Left renal cortex interstitium (tissue), 4 donors: ENCODE measurements at places on chromosomes 5 and 9. TPM values are rescaled to one million over a fixed set of nuclear protein-coding genes. Genes with fewer than 3 reads are reported as not detected.

DNA sequence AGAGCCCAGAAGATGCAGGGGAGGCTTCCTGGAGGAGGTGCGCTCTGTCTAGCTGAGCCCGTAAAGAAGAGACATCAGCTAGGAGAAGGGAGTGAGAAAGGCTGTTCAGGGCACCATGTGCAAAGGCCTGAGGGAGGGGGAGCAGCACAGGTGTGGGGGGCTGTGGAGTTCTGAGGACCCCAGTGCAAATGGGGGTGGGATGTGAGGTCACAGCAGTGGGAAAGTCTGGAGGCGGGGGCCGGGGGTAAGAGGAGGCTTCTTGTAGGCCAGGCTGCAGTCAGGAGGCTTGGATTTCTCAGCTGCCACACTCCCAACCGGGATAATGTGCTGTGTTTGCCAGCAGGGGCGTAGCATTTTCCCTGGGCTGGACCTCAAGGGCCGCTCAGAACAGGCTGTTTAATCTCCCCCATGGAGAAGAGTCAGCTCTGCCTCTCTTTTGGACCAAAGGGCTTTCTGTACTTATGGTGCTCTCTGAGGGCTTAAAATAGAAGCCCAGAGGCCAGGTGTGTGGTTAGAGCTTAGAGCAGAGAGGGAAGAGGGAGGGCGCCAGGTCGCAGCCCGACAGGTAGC, 5.7 kb downstream of the NEURL1B start:
- no peak for DNase-seq

GRCh38 chr5:77876316-77876715, 100.2 kb upstream of the TBCA start:
- DNase-seq = no peak

DNA sequence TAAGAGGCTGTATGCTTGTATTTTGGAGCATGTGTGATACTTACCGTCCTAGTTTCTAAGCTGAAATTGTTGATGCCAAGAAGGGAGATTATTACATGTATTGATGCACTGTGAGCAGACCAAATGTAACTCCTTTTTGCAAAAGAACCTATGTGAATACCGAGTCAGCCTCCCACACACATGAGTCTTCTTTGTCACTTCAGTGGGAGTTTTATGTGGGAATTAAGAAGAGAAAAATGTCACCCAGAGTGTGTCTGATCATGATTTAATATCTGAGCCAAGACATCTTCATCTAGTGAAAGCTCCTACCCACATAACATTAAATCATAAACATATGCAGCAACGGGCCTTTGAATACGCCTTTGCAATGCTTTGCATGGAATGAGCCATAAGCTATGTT, 380.3 kb upstream of the ACTBL2 start:
- no peak for DNase-seq

- DNase-seq = no peak
Observed at GRCh38 chr9:9820436-9820835, 792.4 kb downstream of the PTPRD start.

DNA sequence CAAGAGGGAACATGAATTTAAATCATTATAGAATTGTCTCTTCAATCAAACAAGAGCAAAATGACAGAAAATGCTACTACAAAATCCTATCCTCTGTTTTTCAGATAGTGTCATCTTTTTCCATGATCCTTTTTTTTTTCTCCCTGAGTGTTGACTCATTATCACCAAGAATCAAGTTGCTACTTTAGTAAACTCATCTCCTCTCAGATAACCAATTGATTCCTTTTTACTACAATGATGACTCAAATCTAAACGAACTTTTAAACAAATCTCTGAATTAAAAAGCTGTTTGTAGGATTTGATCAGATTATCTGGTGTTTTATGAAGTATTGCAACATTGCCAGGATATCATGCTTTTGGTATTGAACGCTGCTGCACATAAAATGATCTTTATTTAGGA, 23.9 kb upstream of the IL7R start:
- no peak for DNase-seq

GRCh38 chr5:159891371-159891770, 24.9 kb upstream of the ADRA1B start:
- no peak for DNase-seq

GRCh38 chr5:113264046-113264445, 170.7 kb downstream of the TSSK1B start:
- no peak for DNase-seq

DNA sequence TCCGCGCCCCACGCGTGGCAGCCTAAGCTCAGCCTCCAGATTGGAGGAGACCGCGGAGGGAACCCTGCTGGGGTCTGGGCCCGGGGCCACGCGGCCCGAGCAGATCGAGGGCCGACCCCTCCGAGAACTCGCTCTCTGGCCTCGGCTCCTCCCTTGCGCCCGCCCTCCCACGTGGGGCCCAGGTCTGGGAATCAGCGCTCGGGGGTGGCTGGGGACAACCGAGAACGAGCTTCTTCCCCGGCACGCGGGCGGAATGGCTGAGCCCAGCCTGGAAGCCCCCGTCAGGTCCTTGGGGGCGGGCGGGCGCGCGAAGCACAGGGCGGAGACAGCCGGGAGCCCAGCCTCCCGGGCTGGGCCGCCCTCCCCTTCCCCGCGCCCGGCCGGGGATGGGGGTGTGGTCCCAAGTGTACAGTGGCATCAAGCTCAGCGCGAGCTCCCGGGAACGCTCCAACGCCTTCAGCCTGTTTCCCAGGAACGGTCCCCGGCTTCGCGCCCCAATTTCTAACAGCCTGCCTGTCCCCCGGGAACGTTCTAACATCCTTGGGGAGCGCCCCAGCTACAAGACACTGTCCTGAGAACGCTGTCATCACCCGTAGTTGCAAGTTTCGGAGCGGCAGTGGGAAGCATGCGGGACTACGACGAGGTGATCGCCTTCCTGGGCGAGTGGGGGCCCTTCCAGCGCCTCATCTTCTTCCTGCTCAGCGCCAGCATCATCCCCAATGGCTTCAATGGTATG, at the start of gene SLC22A4:
TSS of gene SLC22A4 (plus strand) at position 403 of the 736 bp plus-strand sequence. CDS start at position 626, 223 bp downstream.
- peak; percentile 78 for DNase-seq

DNA sequence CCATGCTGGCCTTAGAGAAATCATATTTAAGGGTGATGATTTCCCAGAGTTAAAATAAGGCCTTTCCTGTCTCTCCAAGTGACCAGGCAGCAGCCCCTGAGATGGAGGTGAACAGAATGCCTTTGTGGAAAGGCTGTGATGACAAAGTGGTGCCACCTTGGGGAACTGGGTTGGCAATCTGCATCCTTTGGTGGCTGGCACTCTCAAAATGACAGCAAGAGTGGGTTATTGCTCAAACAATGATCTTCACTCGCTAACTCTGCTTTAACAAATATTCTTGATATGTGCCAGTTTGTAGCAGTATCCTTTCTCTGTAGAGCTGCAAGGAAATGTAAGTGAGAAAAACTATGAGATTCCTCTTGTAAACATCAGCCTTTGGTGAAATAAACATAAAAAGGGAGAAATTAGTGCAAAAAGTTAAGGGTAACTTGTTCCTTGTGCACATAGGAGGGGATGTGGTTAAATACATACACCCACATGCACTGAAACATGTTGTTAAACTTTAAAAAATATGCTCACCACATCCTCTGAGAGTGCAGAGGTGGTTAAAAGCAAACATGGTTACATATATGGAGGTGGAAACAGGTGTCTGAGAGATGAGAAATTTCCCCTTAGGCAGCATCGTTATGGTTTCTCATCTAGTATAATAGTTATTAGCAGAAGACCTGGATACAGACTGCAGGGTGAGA, 373.4 kb upstream of the CTNND2 start:
- DNase-seq = no peak

- no peak for DNase-seq
Observed at GRCh38 chr9:69054989-69055388, 19.4 kb downstream of the FXN start.

DNA sequence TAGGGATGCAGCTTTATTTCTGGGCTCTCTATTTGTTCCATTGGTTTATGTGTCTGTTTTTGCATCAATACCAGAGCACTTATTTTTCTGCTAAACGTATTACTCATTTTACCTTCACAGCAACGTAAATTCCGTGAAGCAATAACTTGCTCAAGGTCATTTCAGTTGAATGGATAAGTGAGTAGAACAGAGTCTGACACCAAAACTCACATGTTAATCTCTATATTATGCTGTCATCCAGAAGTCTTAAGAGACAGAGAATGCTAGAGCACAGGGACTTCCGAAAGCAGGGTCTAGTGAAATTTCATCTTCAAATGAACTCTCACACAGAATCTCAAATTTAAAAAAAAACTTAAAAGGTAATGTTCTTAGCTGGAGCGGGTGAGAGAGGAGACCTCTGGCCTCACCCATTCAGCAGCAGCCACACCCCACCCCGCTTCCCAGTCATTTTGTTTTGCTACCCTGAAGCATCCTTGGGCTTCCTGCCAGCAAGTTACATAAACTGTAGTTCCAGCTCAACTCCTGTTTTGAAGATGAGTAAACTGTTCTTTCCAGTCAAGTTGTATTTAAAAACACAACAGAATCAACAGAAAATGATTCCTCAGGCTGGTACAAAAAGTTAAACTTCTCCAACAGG, 69.3 kb downstream of the TRIM36 start:
- no peak for DNase-seq

DNA sequence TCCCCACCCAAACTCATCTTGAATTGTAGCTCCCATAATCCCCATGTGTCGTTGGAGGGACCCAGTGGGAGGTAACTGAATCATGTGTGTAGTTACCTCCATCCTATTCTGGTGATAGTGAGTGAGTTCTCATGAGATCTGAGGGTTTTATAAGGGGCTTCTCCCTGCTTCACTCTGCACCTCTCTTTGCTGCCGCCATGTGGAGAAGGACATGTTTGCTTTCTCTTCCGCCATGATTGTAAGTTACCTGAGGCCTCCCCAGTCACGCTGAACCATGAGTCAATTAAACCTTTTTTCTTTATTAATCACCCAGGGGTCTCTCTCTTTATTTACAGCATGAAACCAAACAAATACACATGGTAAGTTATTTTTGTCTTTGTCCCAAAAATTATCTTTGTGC, 726.1 kb downstream of the CDH18 start:
- DNase-seq = no peak

- DNase-seq = no peak
Observed at GRCh38 chr9:101451498-101451897, 15.9 kb upstream of the ALDOB start.

- DNase-seq = no peak
Observed at GRCh38 chr9:8534828-8535227, 735.2 kb upstream of the DMAC1 start.

DNA sequence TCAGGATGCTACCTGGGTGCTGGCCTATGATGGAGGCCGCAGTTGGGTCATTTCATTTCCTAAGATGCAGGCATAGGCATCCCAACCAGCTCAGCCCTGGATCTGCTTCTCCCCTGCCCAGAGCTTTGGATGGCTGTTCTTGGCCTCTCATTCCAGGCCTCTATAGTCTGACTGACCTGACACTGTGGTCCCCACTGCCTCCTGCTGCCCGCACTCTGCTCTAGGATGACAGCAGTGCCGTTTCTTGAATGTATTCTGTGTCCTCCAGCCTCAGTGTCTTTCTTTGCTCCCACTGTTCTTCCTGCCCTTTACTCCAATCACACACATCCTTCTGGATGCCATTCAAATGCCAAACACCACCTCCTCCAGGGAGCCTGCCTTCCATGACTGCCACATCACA, 235.7 kb downstream of the HSPA4 start:
- DNase-seq = no peak

DNA sequence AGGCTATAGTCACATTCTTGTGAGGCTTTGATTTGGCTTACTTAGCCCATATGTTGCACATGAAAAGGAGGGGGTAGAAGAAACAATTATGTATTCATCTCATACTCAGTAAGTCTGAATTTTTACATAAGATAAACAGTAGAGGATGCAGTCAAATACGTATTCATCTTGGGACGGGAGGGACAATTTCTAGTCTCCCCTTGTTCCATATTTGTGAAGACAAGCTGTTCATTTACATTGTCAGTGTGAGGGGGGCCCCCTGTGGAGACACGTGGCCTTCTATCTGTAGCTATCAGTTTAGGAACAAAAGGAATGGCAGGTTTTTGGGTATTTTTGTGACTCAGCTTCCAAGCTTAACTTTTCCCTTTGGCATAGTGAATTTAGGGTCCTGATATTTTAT, 49.2 kb upstream of the PPP1R2B start:
- no peak for DNase-seq

DNA sequence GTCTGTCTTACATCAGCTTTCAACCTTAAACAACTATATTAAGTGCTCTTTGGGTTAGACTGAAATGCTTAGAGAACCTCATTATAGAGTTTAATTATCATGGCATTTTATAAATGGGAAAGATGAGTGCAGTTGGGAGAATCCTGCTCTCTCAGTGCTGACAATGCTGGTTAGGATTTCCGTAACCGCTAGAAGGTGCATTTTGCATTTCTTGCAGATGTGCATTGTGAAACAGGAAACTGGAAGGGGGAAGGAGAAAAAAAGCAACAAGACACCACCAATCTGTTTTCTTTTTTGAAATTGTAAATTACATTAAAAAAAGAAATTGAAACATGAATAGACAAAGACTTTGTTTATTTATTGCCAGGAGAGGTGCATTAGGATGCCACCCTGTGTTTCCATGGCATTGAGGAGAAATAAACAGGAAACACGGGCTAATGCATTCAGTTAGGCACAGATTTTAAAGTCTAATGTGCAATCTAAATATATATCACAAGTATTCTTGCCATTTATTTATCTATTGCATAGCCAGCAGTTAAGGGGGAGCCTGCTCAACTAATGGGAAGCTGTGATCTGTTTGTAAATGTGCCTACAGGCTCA, 478.9 kb downstream of the PSAT1 start:
- DNase-seq = no peak

- no peak for DNase-seq
Observed at GRCh38 chr5:135376961-135377624, 21.9 kb downstream of the MACROH2A1 start.

DNA sequence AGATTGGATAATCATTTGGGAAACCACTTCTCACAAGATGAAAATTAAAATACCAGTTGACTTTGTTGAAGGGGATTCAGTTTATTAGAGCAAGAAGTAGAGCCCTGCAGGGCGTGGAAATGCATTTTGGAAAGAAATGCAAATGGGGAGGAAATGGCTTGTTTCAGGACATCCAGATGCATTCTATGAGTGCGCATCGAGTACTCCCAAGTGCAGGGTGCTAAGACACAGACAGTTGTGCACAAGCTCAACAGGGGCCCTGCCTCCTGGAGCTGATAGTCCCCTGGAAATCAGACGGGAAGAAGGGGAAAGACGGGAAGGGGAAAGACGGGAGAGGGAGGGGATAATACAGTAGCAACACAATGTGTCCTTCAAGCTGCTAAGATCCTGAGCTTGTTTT, 64.0 kb downstream of the NSUN2 start:
- no peak for DNase-seq

DNA sequence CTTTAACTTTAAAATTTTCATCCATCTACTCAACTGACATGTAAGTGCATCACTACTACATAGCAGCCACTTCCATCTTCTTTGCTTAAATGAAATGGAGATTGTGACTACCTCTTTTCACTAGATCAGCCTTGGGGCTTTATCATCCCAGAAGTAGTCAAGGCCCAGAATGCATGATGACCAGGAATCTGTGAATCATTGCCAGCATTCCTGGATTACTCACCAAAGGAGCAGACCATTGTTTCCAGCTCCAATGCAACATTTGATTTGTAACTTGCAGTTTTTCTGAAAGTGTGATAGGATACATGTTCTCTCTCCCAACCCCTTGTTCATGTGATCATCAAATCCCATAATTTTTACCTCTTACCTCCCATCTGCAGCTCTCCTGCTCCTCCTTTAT, 65.1 kb downstream of the PLPPR1 start:
- no peak for DNase-seq

The TAF11L10 gene
- polyA plus RNA-seq = not detected

The SLC9A3 gene
- polyA plus RNA-seq = 39.7 TPM

The FOXD4L5 gene
- 0.25 TPM for polyA plus RNA-seq

The CCL21 gene
- 21.2 TPM for polyA plus RNA-seq

The TAF7 gene
- polyA plus RNA-seq = 136 TPM

The TERT gene
- 0.33 TPM for polyA plus RNA-seq

The MYO10 gene
- 45.4 TPM for polyA plus RNA-seq

The ARID3C gene
- not detected for polyA plus RNA-seq

The PITX1 gene
- polyA plus RNA-seq = not detected
